ENCODE measurements at places on chromosomes 13 and 19. TPM values are rescaled to one million over a fixed set of nuclear protein-coding genes. Genes with fewer than 3 reads are reported as not detected.

- DNase-seq, result no peak
Measured at GRCh38 chr13:77358001-77358400, 31.1 kb upstream of the MYCBP2 start.

The MYH14 gene
- polyA plus RNA-seq, result 22.9 TPM

DNA sequence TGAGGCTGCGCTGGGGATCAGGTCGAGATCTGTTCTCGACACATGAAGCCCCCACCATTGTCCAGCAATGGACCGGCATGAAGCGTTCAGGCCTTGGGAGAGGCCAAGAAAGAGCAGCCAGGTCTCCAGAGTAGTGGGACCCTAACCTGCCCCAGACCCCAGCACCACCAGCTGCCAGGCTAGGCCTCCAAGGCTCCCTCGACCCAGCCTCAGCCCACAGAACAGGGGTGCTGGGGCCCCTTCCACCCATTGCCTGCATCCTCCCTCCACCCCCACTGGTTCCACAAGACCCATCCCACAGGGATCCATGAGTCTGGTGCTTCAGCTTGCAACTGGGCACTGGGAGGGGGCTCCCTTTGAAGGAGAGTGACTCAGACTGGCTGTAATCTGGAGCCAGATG lies 120.3 kb downstream of the TUBA3C start:
- no peak for DNase-seq

- DNase-seq, result no peak
Measured at GRCh38 chr19:23795462-23795861, 36.8 kb upstream of the ZNF681 start.

DNA sequence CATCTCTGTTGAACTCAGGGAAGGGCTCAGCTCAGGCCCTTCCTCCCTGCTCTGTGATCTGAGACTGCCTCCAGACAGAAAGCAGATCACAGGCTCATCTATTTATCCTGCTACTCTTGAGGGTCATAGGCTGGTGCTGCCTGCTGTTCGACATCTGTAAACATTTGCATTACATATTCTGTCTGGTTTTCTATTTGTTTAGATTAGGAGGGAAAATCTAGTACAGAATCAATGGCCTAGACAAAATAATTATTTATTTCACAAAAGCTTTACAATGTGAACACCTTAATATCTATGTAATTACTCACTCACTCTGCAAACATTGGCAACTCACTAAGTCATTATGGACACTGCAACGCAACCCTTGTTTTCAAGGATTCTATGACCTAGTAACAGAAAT lies 43.0 kb downstream of the CEP89 start:
- no peak for DNase-seq
